Kidney (tissue), 22 donors: ENCODE measurements at places on chromosomes 6 and 20.
A peak's percentile ranks its signal among the peaks of the same experiment; 100 is the strongest.

GRCh38 chr20:56795492-56795891 is 166.4 kb downstream of the TFAP2C start:
- DNase-seq, result no peak

- no peak for DNase-seq
These were observed 19.0 kb downstream of the TUBB2A start for GRCh38 chr6:3138341-3138740.

GRCh38 chr6:167106406-167106805 is 16.5 kb upstream of the CCR6 start:
- no peak for DNase-seq

- no peak for DNase-seq
These were observed 47.5 kb downstream of the SNRNP48 start for GRCh38 chr6:7637533-7637932.

GRCh38 chr6:29723262-29723665 is at the start of gene HLA-F:
HLA-F (plus strand) TSS chr6:29723434; CDS start chr6:29723464, 30 bp downstream.
- DNase-seq, result no peak

DNA sequence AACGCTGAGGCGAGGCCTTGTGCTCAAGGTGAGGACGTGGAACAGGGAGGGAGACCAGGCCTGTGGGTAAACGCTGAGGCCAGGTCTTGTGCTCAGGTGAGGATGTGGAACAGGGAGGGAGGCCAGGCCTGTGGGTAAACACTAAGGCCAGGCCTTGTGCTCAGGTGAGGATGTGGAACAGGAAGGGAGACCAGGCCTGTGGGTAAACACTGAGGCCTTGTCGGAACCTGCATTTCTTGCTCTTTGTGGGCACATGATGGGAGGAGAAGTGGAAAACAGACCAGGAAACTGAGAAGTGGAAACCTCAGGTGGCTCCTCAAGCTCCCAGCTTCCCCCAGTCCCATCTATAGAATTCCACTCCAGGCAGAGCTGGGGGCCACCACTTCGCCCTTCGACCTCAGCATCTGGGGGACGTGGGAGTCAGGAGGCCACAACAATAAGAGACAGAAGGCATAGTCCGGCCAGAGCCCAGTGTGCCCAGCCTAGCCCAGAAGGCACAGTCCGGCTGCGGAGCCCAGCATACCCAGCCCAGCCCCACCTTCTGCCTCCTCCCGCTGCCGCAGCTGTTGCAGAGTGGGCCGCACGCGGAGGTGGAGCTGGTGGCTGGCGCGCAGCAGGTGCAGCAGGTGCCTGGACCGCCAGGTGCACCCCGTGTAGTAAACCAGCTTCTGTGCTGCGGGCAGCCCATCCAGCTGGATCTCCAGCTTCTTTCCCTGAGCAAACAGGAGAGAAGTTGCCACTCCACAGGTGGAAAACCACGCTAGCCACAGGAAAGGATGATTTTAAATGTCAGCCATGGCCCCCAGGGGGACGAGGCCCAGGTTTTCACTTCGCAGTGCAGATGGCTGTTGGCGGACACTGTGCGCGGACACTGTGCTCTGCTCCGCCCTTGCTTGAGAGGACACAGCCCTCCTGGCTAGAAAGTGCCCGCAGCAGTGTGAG is 17.5 kb downstream of the FRMD1 start:
- no peak for DNase-seq

DNA sequence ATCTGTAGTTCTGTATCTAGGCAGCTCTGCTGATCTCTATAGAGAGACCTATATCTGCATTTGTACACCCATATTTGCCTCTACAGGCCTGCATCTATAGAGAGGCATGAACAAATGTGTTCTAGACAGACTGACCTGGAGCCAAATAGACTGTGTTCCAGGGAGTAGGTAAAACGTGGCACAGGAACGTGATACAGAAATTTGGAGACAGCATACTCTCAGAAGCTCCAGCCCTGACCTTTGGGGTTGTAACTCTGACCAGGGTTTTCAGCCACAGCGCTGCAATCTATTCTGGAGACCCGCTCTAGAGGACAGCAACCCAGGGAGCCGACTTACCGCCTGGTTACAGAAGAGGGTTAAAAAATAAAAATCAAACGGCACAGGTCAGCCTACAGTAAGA is 983 bp downstream of the RBBP9 start:
- peak; percentile 14 for DNase-seq
